NCI-H1092 (cell line): ENCODE measurements at places on chromosomes 3 and 15.

DNA sequence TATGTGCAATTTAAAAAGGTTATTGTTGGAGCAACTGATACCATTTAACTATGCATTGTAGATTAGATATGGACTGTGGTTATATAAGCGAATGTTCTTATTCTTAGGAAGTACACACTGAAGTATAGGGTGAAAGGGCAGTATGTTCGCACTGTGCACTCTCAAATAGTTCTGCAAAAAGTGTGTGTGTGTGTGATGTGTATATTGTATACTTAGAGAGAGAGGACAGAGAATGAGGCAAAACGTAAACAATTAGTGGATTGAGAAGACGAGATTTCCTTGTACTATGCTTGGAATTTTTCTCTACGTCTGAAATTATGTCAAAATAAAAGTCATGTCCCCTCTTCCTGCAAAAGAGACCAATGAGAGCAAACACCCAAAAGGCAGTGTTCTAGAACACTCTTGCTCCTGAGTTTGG is 30.4 kb downstream of the LSM3 start:
- no peak for DNase-seq

- DNase-seq = no peak
Measured at GRCh38 chr3:64924961-64925360, 237.2 kb upstream of the ADAMTS9 start.

- DNase-seq = no peak
Measured at GRCh38 chr3:12658593-12659058, 5.3 kb downstream of the RAF1 start.

- DNase-seq = no peak
Measured at GRCh38 chr3:16936233-16936632, 51.5 kb downstream of the PLCL2 start.

- no peak for DNase-seq
Measured at GRCh38 chr3:15354485-15354884, 22.1 kb upstream of the SH3BP5 start.

GRCh38 chr3:151443583-151443982 is 17.3 kb downstream of the IGSF10 start:
- no peak for DNase-seq

GRCh38 chr3:119690043-119690656 is 12.7 kb upstream of the CFAP91 start:
- DNase-seq = no peak

DNA sequence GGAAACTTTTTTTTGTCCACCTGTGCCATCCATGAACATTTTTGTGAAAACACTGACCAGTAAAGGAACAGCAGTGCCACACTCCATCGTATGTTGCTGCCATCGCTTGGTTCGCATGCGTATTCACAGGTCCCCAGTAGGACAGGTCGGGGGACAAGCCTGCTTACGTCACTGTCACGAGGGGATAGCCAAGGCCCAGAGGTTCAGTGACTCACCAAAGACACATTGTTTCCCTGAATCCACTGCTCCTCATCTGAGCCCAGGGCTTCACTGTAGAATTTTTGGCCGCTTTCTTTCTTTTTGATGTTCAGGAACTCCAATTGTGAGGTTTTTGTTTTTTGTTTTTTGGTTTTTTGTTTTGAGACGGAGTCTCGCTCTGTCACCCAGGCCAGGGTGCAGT is 5.9 kb downstream of the ADPRH start:
- no peak for DNase-seq

- no peak for DNase-seq
Measured at GRCh38 chr3:120681506-120682038, 467 bp downstream of the HGD start.
